Activated naive CD8-positive, alpha-beta T cell treated with anti-CD3 and anti-CD28 coated beads, Interleukin-2, amount 10 ng/mL, durations not matched to agents 7 days and 5 days (primary cell): ENCODE measurements at places on chromosomes 13 and 19. TPM values are rescaled to one million over a fixed set of nuclear protein-coding genes. Genes with fewer than 3 reads are reported as not detected.

DNA sequence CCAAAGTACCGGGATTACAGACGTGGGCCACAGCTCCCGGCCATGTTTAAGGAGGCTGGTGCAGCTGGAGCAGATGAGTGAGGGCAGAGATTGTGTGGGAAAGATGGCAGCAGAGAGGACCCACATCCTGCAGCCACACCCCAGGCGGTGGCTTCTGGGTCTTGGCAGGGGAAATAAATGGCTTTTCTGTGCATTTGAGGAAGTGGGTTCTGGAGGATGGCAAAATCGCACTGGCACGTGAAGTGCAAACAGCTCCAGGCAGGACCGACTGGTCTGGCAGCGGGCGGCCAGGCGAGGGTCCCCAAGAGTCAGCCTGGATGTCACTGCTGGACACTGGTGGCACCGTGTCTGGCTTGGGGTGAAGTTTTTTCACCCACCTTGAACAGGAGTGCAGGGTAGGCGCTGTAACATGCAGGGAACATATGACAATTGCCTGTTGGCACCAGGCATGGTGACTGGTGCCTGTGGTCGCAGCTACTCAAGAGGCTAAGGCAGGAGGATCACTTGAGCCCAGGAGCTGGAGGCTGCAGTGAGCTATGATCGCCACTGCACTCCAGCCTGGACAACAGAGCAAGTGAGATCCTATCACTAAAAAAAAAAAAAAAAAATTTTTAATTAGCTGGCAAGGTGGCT is 8.4 kb downstream of the B3GNT3 start:
- H3K27ac ChIP-seq = peak overlapping the region; percentile 35
- peaks cover 20% of the 10 kb centered on the region for H3K4me1 ChIP-seq
- H3K4me3 ChIP-seq = peak overlapping the region; percentile 68
- H3K27me3 ChIP-seq = peaks cover 9% of the 10 kb centered on the region
- DNase-seq = peak; percentile 59
- H3K36me3 ChIP-seq = no peaks in the 10 kb centered on the region

- H3K4me1 ChIP-seq = peaks cover 12% of the 10 kb centered on the region
- peaks cover 6% of the 10 kb centered on the region for H3K36me3 ChIP-seq
- H3K4me3 ChIP-seq = no peak overlapping the region
- DNase-seq = no peak
Observed at GRCh38 chr13:110533771-110534670, 27.5 kb downstream of the RAB20 start.

ZNF439 gene
- total RNA-seq = 16.8 TPM

- H3K36me3 ChIP-seq = peaks cover 26% of the 10 kb centered on the region
- H3K27ac ChIP-seq = no peak overlapping the region
- no peak for DNase-seq
- H3K4me1 ChIP-seq = peaks cover 37% of the 10 kb centered on the region
- H3K4me3 ChIP-seq = no peak overlapping the region
Observed at GRCh38 chr19:7549429-7550148, 14.1 kb downstream of the PNPLA6 start.

LGALS14 gene
- total RNA-seq = not detected

GRCh38 chr19:3586127-3586626 is 899 bp downstream of the GIPC3 start:
- H3K4me1 ChIP-seq = no peaks in the 10 kb centered on the region
- peaks cover 3% of the 10 kb centered on the region for H3K27me3 ChIP-seq
- H3K36me3 ChIP-seq = no peaks in the 10 kb centered on the region
- no peak overlapping the region for H3K27ac ChIP-seq
- peak; percentile 65 for DNase-seq

DNA sequence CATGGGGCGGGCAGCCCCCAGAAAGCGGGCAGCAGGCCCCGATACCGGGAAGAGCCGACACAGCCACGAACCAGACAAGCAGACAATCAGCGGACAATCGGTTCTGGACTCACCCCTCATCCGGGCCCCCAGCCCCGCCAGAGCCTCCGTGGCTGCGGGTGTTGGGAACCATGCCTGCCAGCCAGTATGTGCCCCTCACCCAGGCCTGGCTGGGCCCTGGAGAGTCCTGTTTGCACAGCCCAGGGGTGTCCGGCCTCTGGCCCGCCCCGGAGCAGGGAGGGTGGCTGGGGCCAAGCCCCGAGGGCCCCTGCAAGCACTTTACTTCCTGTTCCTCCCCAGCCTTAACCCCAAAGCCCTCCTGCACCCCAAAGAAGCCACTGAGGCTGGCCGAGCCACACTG is 7.8 kb downstream of the PODNL1 start:
- H3K36me3 ChIP-seq = peaks cover 7% of the 10 kb centered on the region
- H3K27me3 ChIP-seq = no peaks in the 10 kb centered on the region
- DNase-seq = no peak

DNA sequence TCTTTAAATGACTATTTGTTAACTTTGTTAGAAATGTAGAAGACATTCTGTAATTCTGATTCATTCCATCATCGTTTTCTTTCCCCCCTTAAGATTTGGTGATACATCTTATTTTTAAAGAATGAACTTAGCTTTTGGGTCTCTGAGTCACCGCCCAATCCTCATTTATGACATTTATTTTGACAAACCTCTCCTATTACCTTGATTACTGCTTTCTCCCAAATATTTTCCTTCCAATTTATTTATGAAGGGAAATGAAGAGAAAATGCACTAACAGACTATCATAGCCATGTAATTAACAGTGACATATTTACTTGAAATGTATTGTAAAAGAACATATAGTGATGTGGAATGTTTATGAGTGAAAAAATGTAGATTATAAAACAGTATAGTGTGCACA is 241.6 kb downstream of the DCLK1 start:
- no peaks in the 10 kb centered on the region for H3K27me3 ChIP-seq
- DNase-seq = no peak
- no peak overlapping the region for H3K4me3 ChIP-seq
- H3K4me1 ChIP-seq = no peaks in the 10 kb centered on the region
- no peak overlapping the region for H3K27ac ChIP-seq

DNA sequence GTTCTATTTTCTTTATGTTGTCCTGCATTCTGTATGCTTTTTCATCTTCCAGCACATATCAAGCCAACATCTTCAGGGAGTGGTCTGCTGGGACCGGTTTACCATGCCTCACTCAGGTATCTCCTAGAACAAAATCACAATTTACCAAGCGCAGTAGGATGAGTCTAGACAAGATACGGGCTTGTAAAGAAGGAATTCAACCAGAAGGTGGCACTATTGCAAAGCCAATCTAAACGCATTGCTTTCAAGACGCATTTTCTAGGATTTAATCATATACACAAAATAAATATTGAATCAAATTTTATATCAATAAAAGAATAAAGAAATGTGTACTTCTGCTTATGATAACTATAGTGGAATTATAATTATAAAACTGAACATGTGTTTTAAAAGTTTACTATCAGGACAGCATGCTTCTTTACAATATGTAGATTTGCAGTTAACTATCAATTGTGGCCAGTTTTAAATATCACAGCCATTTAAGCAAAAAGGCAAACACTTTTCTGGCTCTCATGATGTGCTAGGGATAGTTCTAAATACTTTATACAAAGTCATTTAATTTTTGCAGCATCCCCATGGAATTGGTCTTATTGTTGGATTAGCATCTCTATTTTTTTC is 16.1 kb upstream of the TPP2 start:
- peaks cover 16% of the 10 kb centered on the region for H3K4me1 ChIP-seq
- no peak overlapping the region for H3K27ac ChIP-seq
- H3K4me3 ChIP-seq = no peak overlapping the region
- H3K36me3 ChIP-seq = no peaks in the 10 kb centered on the region
- no peak for DNase-seq

DNA sequence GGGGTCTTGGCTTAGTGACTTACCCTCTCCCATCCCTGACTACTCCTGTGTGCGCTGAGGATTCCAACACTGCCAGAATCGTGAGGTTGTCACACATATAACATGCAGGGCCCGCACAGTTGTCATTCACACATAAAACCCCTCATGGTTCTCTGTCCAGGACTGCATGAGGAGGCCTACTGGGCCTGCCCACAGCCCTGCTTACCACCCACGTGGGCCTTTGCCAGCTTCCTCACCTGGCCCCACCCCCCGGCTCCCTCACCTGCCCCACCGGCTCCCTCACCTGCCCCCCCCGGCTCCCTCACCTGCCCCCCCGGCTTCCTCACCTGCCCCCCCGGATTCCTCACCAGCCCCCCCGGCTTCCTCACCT is 197.2 kb downstream of the TEX29 start:
- no peak overlapping the region for H3K4me3 ChIP-seq
- DNase-seq = no peak
- no peak overlapping the region for H3K27ac ChIP-seq
- H3K4me1 ChIP-seq = no peaks in the 10 kb centered on the region
- H3K36me3 ChIP-seq = no peaks in the 10 kb centered on the region
- H3K27me3 ChIP-seq = peaks cover 3% of the 10 kb centered on the region

DNA sequence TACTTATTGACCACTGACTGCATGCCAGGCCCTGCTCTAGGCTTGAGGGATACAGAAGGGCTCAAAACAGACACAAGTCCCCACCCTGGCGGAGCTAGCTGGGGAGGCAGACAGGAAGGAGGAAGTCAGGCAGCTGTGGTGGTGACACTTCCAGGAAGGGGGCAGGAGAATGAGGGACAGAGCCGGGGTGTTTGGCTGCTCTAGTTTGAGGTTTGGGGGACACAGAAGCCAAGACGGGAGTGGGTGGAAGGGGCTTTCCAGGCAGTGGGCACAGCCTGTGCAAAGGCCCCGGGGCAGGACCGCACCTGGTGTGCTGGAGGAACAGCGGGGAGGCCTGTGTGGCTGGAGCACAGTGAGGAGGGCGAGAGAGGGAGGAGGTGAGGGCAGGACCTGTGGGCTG is 4.0 kb downstream of the MRPL54 start:
- peak; percentile 64 for DNase-seq
- peaks cover 23% of the 10 kb centered on the region for H3K4me1 ChIP-seq
- H3K4me3 ChIP-seq = peak overlapping the region; percentile 67
- no peaks in the 10 kb centered on the region for H3K27me3 ChIP-seq

DNA sequence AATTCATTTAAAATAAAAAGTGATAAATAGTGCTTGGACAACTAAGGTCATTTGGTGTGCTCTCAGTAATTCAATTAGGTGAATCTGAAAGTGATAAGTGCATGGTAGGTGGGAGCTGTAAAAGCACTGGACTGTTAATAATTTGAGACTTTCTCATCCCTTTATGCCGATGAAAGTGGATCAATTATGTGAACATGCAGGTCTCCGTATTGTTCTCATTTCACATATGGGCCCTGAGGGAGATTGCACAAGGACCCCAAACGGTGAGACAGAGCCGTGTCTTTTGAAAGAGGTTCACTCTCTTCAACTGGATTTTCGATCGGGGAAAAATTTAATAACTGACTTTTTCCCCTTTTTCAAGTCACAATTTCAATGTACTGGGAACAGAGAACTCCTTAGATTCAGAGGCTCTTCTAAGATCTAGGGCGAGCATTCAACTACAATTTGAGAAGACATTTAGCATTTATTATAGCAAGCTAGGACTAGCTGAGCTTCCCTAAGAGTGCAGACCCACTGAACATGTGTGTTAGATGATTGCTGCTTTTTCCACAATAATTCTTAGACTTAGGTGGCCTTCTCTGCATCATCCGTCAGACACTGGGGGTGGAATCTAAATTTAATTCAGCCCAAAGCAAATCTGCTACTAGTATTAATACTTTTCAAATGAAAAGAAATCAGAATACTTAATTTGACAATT is 347.6 kb downstream of the OXGR1 start:
- H3K27ac ChIP-seq = no peak overlapping the region
- no peaks in the 10 kb centered on the region for H3K36me3 ChIP-seq
